Glomerular endothelial cell (primary cell): ENCODE measurements at places on chromosomes 3 and 15. TPM values are rescaled to one million over a fixed set of nuclear protein-coding genes. Genes with fewer than 3 reads are reported as not detected.

DNA sequence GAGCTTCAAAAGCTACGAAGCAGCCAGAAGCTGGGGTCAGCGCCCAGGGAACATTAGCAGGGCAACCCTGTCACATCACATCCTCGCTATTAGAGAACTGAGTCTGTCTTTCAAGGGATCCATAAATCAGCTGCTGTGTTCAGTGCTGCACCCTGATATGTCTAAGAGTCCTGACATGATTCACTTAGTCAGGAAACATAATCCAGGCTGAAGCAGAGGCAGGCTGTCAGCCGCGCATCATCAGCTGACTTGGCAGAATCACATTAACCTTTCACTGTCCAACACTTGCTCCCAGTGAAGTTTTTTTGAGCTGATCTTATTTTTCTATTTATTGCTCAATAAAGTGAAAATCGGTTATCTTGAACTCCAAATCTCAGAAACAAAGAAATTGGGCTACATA is 23.5 kb downstream of the MYH15 start:
- no peak for DNase-seq

- no peak for DNase-seq
These were observed 51.9 kb downstream of the SV2B start for GRCh38 chr15:91151781-91152563.

The USF3 gene
- 11.6 and 13.5 TPM in 2 replicates for total RNA-seq

The CNTN6 gene
- total RNA-seq, result 0.05 TPM in 1 of 2 replicates, not detected in the other

The IL5RA gene
- total RNA-seq, result not detected in 2 replicates
